ENCODE measurements at places on chromosomes 4 and X.
A peak's percentile ranks its signal among the peaks of the same experiment; 100 is the strongest.

DNA sequence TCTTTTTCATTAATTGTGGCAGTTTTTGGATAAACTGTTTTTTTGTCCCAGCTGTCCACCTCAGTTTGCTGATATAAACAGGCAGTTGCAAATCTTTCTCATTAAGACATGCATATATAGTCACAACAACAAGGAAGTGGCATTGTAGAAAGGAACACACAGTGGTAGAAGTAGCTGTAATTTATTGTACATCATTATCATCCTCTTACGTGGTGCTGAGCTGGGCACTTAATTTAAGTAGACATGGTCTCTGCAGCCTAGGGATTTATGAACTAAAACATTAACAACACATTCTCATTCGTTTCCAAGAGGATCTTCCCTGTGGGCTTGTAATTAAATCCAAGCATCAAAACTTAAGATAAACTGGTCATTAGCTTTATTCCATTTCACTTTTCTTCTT, 500.2 kb downstream of the INPP4B start:
- no peak for DNase-seq

DNA sequence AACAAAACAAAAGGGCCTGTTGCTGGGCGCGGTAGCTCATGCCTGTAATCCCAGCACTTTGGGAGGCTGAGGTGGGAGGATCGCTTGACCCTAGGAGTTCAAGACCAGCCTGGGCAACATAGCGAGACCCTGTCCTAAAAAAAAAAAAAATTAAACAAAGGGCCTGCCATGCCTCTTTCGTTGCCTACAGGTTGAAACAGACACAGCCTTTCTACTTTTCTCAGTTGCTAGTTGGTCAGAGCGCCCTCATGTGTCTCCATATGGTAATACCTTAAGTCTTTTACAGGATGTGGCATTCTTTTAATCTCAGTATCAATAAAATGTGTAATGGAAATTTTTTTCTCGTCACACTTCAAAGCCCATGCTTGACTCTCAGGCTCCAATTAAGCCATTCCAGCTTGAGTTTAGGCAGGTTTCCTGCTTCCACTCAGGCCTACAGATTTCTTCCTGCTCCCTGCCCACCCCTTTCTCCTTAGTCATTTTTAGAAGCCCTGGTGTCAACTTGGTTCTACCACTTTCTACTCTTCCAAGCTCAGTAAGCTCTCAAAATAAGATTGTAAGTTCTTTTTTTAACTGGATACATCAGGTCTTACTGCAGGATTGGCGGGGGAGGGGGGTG, 4.6 kb upstream of the SOWAHD start:
- DNase-seq: no peak

DNA sequence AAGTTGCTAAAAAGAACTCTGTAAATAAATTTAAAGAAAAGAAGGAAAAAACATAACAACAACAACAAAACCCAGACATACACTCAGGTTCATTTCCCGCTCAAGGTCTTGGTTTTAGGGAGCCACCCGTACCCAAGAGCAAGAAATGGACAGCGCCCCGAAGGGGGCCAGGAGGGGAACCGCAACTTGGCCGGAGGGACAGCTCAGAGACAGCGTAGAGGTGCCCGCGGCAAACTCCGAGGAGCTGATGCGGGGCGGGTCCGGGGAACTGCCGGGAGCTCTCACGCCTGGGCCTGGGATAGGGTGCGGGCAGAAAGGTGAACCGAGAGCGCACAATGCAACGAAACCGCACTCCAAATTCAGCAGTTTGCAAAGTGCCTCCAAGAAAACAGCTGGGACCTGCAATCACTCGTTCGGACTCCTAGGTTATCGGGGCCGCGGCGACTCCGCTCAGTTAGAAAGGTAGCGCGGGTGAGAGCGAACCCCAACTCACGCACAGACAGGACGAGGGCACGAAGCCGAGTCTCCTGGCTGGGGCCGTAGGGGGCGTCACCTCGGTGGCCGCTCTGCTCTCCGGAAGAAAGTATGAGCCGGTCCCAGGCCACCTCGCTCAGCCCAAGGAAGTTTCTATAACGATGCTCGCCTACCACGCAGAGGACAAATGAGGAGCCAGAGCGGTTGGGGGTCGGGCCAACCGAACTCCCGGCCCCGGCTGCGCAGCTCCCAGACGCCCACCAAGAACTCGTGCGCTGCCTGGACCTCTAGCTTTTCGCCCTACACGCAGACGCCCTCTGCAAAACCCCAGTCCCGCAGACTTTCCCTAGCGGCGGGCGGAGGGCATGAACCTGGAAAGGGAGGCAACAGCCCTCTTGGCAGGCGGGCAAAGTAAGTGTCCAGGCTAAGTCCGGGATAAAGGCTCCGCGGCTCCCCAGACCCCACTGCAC, 1.4 kb downstream of the NDNF start:
- no peak for DNase-seq

DNA sequence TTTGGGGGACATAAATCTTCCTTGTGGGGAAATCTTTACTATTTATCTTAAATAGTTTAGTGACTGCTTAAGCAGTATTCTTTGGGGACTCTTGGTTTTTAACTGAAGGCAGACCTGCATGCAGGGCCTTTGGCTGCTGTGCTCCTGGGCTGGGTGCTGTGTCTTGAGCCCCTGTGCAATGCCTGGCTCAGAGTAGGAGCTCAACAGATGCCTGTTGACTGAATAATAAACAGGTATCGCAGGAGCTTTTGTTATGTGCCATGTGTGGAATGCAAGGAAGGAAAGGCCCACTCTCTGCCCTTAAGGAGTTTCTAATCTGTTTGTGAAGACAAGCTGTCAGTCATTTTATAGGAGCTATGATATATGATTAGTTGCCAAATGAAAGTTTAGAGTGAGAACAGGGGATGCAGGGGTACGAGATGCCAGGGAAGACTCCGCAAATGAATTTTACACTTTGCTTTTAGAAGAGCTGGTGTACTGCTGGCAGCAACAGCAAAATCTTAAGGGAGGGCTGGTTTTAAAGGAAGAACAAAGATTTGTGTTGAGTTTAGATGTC, 6.7 kb downstream of the GAB1 start:
- DNase-seq: no peak

DNA sequence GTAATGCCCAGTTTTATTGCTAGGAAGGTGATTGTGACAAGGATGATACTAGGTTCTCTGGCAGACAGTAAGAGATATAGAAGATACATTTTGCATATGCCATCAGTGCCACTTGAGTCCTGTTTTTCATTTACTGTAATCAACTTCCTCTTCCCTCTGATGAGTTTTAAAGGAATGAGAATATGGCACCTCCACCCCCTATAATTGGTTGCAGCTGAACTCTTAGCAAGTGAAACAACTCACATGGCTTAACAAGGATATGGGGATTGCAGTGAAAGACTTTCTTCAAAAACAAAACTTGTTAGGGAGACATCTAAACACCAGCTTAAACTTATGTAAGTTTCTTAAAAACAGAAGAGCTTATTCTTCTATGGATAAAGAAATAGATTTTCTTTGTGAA, 90.0 kb downstream of the AREG start:
- no peak for DNase-seq

- DNase-seq: no peak
Observed at GRCh38 chrX:17692709-17693346, 44.5 kb upstream of the SCML1 start.

DNA sequence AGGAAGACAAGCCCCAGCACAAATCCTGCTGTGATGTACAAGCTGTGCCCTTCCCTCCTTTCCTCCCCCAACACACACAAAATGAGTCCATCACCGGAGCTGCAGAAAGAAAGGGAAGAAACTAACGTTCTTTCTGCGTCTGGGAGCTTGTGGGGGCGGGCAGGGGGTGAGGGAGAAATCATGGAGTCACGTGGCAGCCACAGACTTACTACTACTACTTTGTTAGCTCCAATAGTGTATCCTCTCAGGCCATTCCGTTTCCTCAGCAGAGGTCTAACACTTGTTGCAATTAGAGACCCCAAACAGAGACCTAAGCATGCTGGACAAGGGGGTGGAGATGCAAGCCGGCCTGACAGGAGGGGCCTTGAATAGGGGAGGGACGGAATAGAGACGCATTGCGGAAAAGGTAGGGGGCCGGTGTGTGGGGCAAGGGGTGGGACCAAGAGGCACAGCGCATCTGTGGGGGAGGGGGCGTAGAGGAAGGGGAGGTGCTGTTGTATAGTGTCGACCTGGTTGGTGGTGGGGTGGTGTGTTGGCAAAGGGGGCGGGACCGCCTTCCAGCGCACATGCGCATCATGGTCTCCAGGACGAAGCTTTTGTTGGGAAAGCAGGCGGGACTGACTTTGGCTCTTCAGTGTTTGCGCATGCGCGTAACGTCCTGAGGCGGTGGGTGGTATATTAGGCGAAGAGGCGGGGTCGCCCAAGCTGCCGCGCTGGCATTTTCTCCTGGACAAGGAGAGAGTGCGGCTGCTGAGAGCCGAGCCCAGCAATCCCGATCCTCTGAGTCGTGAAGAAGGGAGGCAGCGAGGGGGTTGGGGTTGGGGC, at the start of gene MAGED1:
Gene MAGED1, plus strand, starts transcription at position 703 of the 825 bp plus-strand sequence. CDS start 682 bp downstream, outside the sequence.
- DNase-seq: peak; percentile 77

GRCh38 chr4:36053930-36054329, 190.4 kb downstream of the ARAP2 start:
- DNase-seq: no peak

DNA sequence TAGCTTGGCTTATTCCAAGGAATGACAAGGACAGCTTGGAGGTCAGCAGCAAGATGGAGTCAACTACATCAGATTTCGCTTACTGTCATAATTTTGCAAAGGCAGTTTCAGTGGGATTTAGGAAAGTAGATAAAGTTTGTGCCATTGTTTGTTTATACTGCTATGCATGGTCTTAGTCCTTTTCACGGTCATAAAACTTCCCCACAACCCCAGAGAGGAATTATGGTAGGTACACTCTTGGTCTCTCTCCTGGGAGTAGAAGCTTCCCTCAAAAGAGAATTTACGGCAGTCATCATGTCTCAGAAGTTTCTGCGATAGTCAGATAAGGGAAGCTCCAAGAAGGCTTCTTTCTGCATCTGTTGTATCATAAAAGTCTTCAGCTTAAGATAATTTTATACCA, 27.9 kb upstream of the HERC6 start:
- DNase-seq: no peak

DNA sequence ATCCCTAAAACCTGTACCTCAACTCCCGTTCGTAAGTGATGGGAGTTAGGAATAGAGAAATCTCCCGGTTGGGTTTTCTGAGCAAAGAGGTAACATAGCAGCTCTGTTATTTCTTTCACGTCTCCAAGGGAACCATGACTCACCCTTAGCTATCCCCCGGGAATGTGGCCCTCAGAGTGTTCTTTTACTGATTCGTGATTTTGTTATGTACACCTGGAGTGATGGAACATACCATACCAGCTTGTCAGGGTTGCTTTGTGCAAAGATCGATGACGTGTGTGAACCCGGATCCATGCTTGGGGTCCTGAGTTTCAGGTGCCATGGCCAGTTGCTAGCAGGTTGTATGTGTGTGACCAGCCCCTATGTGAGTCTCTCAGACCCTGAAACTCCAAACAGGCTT, 52.6 kb downstream of the HPRT1 start:
- no peak for DNase-seq

- DNase-seq: no peak
Observed at GRCh38 chr4:83201761-83202160, 82.8 kb downstream of the COQ2 start.

- DNase-seq: no peak
Observed at GRCh38 chr4:184499996-184500395, 25.6 kb upstream of the IRF2 start.

- DNase-seq: no peak
Observed at GRCh38 chr4:107863850-107864371, 39.2 kb downstream of the SGMS2 start.

DNA sequence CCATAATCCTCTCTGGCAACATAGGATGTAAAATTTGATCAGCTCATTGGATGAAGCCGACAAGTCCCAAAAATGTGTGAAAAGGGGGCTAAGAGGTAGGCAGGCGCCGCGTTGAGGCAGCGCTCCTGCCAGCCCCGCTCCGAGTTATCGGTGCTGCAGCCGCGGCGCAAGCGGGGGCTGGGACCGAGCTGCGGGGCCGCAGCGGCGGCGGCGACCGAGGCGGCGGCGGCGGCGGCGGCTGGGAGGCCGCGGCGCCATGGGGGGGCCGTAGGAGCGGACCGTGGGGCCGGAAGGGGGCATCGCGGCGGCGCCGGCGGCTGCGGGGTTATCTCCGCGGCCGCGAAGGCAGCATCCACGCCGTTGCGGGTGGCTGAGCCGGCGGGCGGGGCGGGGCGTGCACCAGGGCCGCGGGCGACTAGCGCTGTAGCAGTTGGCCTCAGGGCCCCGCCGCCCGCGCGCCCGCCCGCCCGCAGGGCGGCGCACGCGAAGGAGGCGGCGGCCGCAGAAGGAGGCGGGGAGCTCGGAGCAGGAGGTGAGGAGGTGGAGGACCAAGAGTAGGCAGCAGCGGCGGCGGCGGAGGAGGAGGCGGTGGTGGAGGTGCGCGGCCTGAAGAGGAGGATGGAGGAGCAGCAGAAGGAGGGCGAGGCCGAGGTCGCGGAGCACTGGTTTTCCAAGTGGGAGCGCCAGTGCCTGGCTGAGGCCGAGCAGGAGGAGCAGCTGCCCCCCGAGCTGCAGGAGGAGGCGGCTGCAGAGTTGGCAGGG, 126.0 kb upstream of the CXorf66 start:
- DNase-seq: no peak

DNA sequence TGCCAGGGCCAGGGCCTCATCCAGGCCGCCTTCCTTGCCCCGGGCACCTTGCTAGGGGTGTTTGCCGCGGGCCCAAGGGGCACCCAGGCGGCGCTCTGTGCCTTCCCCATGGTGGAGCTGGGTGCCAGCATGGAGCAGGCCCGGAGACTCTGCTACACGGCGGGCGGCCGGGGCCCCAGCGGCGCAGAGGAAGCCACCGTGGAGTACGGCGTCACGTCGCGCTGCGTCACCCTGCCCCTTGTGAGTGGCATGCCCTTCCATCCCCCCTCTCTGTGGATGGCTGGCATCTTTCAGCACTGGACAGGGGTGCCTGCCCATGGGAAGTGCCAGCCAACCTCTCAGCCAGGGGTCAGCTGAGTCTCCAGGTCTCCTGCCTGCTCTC, 3.6 kb downstream of the PLXNB3 start:
- DNase-seq: no peak

- DNase-seq: no peak
Observed at GRCh38 chr4:62130637-62131036, 930.5 kb downstream of the ADGRL3 start.

- DNase-seq: no peak
Observed at GRCh38 chr4:67696061-67696460, 4.9 kb downstream of the UBA6 start.

GRCh38 chr4:163164591-163164990, 2.1 kb downstream of the NAF1 start:
- no peak for DNase-seq

- no peak for DNase-seq
Observed at GRCh38 chrX:69309074-69309792, 144.0 kb upstream of the PJA1 start.

- no peak for DNase-seq
Observed at GRCh38 chr4:6386091-6386490, 86.3 kb downstream of the PPP2R2C start.

DNA sequence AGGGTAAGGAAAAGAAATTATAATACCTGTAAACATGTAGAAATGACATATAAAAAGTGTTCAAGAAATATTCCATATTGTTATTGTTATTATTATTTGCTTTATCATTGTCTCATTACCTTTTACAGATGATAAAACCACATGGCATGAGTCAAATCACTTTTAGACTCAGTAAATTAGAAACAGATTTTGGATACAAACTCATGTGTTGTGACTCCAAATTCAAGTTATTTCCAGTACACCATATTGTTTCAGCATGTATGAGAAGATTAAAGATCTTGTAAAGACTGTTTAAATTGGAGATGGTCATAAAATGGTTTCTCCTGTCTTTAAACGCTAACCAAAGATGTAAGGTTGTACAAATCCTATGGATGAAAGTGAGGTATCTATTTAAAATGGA, 18.1 kb downstream of the PPP1R2C start:
- no peak for DNase-seq

- DNase-seq: no peak
Observed at GRCh38 chrX:47222751-47223350, 4.4 kb downstream of the CDK16 start.

GRCh38 chr4:109739547-109739946, 9.7 kb upstream of the PLA2G12A start:
- DNase-seq: no peak

All from NCI-H1048 (cell line).